ENCODE measurements at places on chromosomes 3 and 15. TPM values are rescaled to one million over a fixed set of nuclear protein-coding genes. Genes with fewer than 3 reads are reported as not detected.

The HGD gene
- polyA plus RNA-seq: 97.3 TPM

GRCh38 chr3:70517124-70517890 is 204.9 kb upstream of the MDFIC2 start:
- DNase-seq: no peak

DNA sequence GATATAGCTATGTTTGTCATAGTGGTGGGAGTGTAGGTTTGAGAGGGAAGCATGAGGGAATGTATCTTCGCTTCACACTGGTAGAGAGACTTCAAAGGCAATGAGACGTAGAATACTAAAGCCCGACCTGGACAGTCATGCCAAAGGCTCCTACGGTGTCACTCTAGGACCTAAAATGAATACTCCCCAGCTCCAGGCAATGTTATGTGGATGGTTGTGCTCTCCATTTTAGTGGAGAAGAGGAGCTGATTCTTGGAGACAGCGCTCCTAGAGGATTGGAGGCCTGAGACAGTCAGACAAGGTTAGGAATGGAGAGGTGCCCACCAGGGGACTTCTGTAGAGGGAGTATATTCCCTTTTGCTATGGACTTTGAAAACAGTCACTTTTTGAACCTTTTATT is 260.1 kb downstream of the MEX3B start:
- no peak for DNase-seq

DNA sequence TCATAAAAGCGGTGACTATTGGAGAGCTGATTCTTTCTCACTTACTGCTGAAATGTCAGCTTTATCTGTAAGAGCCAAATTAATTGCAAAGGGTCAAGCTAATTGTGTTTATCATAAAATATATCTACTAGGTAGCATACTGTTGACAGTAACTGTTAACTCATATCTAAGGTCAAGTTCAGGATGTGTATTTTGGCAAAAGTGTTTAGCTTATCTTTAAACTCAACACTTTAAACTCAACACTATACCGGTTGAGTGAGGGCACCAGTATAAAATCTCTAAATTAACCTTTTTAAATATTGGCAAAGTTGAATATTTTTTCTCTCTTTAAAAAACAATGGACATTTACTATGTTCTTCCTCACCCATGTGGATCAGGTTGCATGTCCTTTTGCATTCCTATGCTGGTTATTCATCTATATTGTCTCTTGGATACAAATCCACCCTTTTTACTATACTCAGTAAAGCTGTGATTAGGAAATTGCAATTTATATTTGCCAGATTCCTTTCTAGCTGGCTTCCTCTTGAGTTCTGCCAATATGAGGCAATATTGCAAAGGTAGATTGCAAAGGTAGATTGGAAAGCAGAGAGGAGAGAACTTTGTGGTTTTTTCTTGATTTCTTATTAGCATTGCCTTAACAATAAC is 344.6 kb upstream of the DCBLD2 start:
- DNase-seq: no peak

Measured in left kidney (tissue), 8 donors.